ENCODE measurements at places on chromosomes 1 and 21.

DNA sequence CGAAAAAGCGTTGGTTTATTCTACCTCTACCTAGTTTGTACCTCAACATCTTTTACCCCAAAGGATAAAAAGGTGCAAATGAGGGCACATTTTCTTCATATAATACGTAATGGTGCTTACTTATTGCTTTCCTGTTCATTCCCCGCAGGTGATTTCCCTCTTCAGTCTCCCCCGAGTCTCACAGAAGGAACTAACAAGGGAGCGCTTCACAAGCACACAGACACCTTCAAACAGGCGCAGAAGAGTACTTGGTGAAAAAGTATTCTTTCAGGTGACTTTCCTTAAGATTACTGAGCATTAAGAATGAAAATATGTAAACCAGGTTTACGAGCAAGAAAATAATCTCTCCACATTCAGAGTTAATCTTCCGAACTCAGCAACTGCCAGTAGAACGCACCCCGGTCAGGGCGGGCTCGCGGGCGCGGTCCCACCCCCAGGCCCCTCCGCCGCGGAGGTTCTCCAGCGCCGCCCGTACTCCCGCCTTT is 511 bp upstream of the RABGAP1L start:
- no peak for DNase-seq

DNA sequence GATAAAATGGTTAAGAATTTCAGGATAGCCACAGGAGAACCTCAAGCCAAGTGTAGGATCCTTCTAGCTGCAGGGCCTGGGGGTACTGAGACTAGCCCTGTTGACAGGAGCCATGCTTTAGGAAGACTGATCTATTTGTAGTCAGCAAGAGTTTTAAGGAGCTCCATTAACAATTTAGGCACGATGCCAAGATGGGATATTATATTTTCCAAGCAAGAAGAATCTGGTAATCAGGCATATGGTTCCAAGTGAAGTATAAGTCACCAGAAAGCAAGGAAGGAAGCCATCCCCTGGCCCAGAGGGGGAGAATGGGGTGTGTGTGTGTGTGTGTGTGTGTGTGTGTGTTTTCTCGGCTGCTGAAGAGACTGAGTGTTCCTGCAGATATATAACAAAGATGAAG is 7.0 kb downstream of the IFNAR2 start:
- no peak for DNase-seq

DNA sequence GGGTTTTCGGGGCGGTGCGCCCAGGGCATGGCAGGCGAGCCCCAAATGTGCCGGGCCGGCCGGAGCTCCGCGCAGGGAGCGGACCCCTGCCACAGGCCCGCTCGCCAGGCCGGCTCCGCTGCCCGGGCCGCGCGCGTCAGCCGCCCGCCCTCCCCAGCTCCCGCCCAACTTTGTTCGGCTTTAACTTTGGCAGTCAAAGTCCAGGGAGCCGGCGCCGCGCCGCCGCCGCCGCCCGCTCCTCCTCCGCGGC is 488 bp downstream of the SLC35D1 start:
- no peak for DNase-seq

GRCh38 chr21:34909492-34910292 is 139.4 kb downstream of the RUNX1 start:
- peak; percentile 52 for DNase-seq

- DNase-seq = no peak
These were observed 28.4 kb downstream of the COA6 start for GRCh38 chr1:234401658-234402057.

DNA sequence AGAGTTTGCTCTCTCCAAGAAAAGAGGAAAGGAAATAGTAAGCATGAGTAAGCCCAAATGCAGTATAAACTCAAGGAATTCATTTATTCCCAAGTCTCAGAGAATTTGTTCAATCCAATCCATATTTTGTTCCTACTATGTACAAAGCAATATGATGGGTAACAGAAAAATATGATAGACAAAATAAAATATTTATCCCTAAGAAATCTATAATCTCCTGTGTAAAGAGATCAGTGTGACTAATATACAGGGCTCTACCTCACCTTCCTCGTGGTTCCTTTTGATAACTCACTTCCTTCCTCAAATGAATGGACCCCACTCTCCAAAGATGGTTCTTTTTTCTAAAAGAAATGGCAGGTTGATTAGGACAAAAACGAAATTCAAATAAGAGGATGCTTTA is 7.6 kb downstream of the CLSPN start:
- no peak for DNase-seq

GRCh38 chr1:12135612-12136011 is 31.2 kb upstream of the TNFRSF1B start:
- DNase-seq = peak; percentile 15

- no peak for DNase-seq
These were observed 2.7 kb downstream of the PPFIA4 start for GRCh38 chr1:203028784-203029553.

DNA sequence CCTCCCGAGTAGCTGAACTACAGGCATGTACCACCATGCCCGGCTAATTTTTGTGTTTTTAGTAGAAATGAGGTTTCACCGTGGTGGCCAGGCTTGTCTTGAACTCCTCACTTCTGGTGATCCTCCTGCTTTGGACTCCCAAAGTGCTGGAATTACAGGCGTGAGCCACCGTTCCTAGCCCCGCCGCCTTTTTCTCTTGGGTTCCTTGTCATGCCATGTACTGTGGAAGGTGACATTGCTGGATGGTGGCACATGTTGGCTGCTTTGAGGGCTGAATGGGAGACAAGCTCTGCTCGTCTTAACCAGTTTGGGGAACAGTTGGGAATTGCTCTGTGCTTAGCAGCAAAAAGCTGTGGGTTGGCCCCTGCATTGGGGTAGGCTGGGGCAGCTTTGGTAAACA is 22.7 kb downstream of the ACTL8 start:
- DNase-seq = no peak

DNA sequence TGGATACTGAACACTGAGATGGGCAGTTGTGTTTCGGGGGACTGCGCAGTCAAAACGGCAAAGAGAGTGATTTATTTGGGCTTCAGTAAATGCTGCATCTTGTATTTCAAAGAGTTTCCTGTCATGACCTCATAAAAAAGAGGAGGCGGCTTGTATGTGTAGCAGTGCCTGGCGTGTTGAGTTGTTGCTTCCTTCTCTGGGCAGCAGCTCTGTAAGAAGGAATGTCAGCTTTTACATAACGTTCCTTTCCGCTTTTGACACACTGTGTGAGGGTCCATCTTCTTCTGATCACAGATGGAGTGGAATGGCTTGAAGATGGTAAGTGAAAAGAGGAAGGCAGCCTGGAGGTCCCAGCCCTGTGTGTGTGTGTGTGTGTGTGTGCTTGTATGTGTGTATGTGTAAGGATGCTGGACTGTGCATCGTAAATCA is 941 bp downstream of the ELAVL4 start:
- DNase-seq = peak; percentile 4

- peak; percentile 50 for DNase-seq
These were observed 30.5 kb downstream of the MROH7 start for GRCh38 chr1:54671985-54672608.

DNA sequence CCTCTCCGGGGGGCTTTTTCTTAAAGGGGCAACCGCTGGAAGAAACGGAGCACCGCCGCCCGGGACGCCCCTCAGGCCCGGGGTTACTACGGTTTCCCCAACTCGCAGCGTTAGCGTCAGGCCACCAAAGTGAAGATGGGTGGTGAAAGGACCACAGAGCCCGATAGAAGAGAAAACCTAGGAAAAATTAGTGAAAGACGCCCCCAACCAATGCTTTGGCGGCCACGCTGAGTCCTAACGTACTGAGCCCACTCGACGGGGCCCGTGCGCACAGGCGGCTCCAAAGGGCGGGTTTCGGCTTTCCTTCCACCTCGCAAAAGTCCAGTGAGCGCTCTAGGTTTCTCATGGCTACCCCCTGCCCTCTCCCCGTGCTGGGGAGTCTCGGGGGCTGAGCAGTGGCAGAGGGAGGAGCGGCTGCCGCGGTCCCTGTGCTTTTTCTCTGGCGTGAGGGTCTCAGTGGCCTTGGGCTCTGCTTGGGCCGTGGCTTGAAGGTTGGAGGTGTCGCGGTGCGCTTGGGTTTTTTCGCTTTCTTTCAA is 12.2 kb upstream of the SPEN start:
- DNase-seq = no peak

DNA sequence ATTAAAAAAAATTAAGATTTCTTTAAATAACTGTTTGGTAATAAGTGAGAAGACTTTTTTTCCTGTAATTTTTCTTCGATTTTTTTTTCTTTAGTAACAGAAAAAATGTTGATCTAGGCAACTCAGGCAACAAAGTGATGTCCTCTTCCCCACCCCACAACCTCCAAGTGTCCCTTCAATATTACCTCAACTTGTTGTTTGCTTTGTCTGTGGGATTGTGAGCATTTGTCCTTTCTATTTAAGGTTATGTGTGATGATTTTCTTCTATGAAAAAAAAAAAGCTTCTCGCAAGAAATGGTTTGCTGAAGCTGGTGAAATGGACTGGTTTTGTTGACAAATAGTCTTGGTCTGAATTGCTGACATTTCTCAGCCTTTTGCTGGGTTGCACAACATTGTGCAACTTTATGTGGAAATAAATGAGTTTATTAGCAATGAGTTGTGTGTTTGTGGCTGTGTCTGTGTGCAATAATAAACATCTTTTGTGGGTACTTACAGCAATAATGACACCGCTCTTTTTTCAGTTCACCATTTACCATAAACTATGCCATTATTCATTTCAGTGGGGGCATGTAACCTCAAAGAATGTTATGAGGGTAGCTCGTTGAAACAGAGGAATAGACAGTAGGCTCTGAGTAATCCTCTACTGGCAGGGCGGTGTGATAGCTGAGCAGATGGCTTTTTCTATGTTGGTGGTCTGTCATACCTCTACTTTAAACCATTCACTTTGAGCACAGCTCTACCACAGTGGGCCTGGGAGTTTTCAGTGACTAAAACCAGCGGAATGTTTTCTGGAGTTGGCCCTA is 218.4 kb downstream of the HLX start:
- peak; percentile 99 for DNase-seq

DNA sequence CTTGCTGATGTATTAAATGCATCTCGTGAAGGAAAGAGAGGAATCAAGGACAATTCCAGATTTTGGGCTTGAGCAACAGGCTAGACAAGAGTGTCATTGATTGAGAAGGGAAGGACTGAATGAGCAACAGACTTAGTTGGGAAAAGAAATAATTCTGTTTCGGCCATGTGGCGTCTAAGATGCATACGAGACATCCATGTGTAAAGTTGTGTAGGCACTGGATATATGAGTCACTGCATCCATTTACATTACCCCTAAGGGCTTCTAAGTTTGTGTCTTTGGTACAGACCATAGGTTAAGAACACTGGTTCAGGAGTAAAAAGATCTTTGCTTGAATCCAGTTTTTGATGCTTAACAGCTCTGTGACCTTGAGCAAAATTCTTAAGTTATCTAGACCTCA is 307.0 kb upstream of the SGIP1 start:
- DNase-seq = no peak

- DNase-seq = no peak
These were observed 9.1 kb downstream of the KCNT2 start for GRCh38 chr1:196598942-196599748.

GRCh38 chr1:180862305-180862704 is 50.4 kb upstream of the KIAA1614 start:
- DNase-seq = no peak

GRCh38 chr1:98276514-98276913 is 355.7 kb upstream of the DPYD start:
- DNase-seq = no peak

DNA sequence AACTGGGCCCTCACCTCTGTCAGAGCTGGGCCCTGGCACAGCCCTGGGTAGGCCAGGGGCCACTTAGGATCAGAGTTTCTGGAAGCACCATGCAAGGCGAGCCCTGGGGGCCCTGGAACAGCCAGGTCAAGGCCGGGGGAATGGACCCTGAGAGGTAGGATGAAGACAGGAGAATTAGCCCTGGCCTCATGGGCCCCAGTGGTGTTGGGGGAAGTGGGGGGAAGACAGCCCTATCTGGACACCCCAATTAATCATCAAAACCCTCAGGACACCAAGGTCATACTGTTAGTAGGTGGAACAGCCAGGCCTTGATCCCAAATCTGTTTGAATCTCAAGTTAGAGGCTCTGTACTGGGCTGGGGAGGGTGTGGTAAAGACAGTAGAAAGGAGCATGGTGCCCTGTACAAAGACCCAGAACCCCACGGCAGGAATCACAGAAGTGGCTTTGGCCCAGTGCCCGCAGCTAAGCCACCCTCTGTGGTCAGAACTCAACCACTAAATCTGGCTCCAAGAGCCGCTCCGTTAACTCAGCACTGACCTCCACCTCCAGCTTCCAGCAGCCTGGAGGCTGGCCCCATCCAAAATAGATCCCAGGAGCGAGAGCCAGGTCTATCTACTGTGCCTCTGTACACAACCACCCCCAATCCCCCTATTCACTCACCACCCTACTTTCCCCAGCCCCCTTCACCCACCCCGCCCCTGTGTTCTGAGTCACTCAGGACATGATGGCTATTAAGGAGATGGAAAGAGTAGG is 14.0 kb upstream of the TRIM63 start:
- DNase-seq = no peak

- DNase-seq = no peak
These were observed 29.6 kb downstream of the NHLH2 start for GRCh38 chr1:115811140-115811828.

GRCh38 chr1:14937288-14937949 is 216.1 kb upstream of the TMEM51 start:
- DNase-seq = no peak

- DNase-seq = peak; percentile 20
These were observed 485.3 kb upstream of the NFIA start for GRCh38 chr1:60596791-60597750.

- DNase-seq = no peak
These were observed 18.2 kb downstream of the CENPF start for GRCh38 chr1:214621236-214621635.

GRCh38 chr1:224333309-224333926 is 3.4 kb upstream of the NVL start:
- DNase-seq = peak; percentile 75

DNA sequence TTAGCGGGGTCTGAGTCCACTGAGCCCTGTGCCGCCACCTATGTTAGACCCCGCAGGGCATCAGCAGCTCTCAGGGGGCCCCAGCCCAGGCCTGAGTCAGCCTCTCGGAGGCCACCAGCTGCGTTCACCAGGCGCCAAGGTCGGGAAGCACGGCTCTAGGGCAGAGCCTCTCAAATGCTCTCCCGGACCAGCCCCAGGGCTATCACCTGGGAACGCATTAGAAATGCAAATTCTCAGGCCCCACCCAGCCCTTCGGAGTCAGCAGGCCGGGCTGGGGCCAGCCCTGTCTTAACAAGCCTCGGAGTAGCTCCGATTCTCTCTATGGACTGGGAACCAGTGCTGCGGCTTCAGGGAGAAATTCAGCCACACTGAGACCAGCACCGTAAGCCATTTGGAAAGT is 37.2 kb upstream of the TSPEAR start:
- no peak for DNase-seq

- no peak for DNase-seq
These were observed 105.8 kb downstream of the GREM2 start for GRCh38 chr1:240506176-240506575.

GRCh38 chr21:28832715-28833061 is 160.0 kb downstream of the LTN1 start:
- DNase-seq = no peak
